Stimulated activated CD8-positive, alpha-beta memory T cell treated with anti-CD3 and anti-CD28 coated beads, Interleukin-2, amount 100 ng/mL, for 48 hours (primary cell): ENCODE measurements at places on chromosomes 2 and 18.

- DNase-seq, result no peak
Observed at GRCh38 chr2:33316328-33316727, 160.1 kb upstream of the RASGRP3 start.

DNA sequence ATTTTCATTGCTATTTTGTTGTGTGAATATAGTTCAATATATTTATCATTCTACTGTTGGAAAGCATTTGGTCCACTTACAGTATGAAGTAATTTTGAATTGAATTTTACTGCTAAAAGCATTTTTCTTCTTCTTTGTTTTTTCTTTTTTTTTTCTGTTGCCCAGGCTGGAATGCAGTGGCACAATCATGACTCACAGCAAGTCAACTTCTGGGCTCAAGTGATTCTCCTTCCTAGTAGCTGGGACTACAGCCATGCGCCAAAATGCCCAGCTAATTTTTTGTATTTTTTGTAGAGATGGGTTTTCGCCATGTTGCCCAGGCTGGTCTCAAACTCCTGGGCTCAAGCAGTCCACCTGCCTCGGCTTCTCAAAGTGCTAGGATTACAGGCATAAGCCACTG lies 2.4 kb upstream of the ETAA1 start:
- DNase-seq, result no peak

DNA sequence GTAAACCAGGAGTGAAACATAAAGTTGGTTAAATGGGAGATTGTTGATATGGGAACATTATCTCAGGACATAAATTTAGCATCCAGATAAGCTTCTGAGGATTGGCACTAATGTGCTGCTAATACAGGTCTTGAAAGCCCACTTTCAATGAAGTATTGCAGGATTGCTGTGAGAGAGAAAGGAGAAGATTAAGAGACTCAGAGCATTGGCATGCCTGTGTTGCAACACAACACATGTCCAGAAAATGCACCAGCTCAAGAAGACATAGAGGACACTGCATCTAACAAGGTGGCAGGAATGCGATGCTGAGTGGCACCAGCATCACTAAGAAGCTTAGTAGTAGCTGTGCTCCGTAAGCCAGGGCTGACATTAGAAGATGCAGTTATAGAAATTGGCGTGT lies 728.9 kb downstream of the SUCLG1 start:
- DNase-seq, result no peak

- no peak for DNase-seq
Observed at GRCh38 chr2:238528953-238529781, 102.4 kb downstream of the ASB1 start.

DNA sequence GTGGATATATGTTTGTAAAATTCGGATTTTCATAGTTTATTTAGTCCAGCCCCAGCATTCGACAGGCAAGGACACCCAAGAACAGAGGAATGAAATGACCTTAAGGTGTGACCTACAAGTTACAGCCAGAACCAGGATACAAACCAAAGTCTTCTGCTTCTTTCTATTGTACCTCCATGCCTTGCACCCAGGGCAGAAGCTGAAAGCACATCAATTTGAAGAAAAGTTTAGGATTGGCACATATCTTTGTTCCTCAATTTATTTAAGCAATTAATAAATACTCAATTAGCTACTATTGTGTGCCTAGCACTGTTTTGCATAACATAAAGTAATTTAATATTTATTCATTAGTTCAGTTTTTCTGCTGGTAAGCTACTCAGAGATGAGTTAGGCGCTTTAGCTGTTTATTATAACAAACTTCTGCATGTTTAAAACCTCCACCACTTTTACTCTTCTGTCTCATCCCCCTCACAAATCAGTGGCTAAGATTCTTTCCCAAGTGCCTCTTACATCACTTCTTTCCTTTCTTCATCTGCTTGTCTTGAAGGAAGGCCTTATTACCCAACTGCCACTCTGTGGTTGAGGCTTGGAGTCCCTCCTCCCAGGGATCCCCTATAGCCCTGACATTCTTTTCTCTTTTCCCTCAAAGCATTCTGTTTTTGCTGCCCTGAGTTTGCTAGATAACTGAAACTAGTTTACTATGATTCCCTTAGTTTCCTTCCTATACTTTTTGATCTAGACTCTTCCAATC lies 37.1 kb upstream of the DARS1 start:
- DNase-seq, result no peak

DNA sequence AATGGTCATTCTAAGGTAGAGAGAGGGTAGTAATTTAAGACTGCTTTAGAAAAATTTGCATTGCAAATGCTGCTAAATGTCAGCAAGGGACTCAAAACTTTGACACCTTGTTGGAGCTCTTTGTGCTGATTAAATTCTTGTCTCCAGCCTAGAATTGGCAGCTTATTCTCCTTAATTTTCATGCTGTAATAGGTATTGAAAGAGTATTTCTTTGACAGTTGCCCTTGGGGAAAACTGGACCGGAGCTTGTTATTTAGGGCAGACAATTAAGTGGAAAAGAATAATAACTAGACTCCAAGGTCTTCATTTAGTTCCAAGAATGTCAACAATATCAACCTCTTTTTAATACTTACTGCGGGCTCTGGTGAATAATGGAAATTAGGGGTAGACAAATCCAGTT lies 264.0 kb downstream of the TPGS2 start:
- no peak for DNase-seq

- no peak for DNase-seq
Observed at GRCh38 chr2:224017957-224018356, 21.1 kb downstream of the SERPINE2 start.

GRCh38 chr2:162579169-162579568 lies 235.2 kb downstream of the GCA start:
- no peak for DNase-seq

DNA sequence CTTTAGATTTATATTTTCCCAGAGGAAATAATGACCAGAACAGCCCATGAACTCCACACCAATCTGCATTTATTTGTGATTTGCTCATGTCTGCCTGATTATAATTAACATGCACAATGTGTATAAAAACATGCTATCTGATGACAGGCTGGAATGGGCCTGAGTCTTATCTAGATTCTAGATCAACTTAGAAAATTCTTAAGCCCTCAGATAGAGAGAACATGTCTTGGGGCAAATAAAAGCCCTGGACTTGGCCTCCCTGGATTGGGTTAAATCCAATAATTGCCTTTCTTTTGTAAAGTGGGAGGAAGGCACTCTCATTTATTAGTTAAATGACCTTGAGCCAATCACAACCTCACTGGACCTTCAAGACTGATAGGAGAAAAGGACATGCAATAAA lies 61.8 kb downstream of the EVA1A start:
- no peak for DNase-seq

DNA sequence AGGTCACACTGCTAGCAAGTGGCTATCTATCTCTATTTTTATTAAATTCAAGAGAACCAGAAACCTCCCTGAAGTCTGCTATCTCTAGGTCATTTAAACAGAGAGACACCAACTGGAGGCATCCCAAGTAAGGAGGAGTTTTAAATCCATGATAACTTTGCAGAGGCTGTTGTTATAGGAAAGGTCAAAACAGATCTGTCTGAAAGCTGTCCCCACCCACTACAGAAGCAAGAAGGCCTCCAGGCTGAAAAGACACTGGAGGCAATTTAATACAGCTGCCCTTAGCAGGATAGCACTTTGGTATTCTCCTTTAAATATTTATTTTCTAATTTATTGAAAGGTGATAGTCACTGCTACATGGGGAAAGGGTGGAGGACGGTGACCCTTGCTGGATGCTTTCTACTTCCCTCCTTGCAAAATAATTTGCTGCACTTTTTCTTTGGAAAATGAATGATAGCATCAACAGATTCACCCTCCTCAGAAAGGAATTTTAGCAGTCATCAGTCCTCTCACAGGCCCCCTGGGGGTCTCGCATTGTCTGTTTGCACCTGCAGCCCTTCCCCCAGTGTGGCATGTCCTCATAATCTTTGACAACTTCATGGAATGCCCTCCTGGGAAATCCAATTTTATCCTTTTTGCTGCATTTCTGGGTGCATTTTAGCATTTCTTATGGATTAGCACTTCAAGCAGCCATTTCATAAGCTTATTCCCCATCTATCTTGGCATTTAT lies 429.5 kb upstream of the TNP1 start:
- no peak for DNase-seq

GRCh38 chr18:75214766-75215510 lies 4.3 kb downstream of the TSHZ1 start:
- DNase-seq, result no peak
